ENCODE measurements at places on chromosomes 11 and 22. TPM values are rescaled to one million over a fixed set of nuclear protein-coding genes. Genes with fewer than 3 reads are reported as not detected.

Gene NTM
- 1.6 TPM for total RNA-seq

Gene SYT9
- 1.1 TPM for total RNA-seq

Gene PIK3IP1
- total RNA-seq: 2.8 TPM

Gene OR52E4
- not detected for total RNA-seq

Gene ISX
- total RNA-seq: not detected

Gene KRTAP5-9
- total RNA-seq: 0.34 TPM

Gene KRTAP5-2
- not detected for total RNA-seq

Gene NRIP3
- total RNA-seq: 1.2 TPM

Gene IFITM1
- total RNA-seq: 558 TPM

Gene BEST1
- 0.40 TPM for total RNA-seq

Gene BATF2
- not detected for total RNA-seq

Gene STX5
- total RNA-seq: 43.0 TPM

Gene PRR5L
- total RNA-seq: 5.3 TPM

Gene MICAL2
- total RNA-seq: 0.50 TPM

Gene GPR152
- total RNA-seq: not detected

Gene SCGB1D2
- total RNA-seq: not detected

Gene TPH1
- not detected for total RNA-seq
